ENCODE measurements at places on chromosomes 4 and X. TPM values are rescaled to one million over a fixed set of nuclear protein-coding genes. Genes with fewer than 3 reads are reported as not detected.
A peak's percentile ranks its signal among the peaks of the same experiment; 100 is the strongest.

DNA sequence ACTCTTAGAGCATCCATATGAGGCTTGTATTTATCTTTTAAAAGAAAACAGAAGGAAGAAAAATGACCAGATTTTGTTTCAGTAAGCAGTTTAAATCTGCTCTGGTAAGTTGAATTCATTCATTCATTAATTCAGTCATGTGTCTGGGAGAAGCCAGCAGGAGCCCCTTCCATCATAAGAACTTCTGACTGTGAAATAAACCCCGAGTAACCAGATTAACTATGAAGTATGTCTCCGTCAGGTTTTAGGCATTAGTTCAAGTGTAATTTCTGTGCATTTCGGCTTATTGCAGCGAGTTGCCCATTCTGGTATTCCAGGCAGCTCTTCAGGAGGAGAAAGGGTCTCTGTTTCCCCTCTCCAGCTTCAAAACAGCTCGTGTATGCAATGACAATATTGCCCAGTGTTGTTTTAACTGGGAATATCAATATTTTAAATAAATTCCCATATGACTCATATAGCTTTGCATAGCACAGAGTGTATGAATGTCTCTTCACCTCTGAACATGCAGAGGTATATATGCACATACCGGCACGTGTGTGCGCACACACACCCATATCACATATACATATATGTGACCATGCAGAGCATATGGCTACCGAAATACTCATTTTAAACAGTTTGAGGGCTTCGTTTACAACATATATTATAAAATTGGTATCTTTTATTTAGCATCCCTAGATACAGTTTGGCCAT lies 255.3 kb downstream of the BCOR start:
- no peaks in the 10 kb centered on the region for H3K36me3 ChIP-seq
- H3K27me3 ChIP-seq, result no peaks in the 10 kb centered on the region
- no peak for DNase-seq
- H3K27ac ChIP-seq, result no peak overlapping the region
- H3K4me1 ChIP-seq, result no peaks in the 10 kb centered on the region

DNA sequence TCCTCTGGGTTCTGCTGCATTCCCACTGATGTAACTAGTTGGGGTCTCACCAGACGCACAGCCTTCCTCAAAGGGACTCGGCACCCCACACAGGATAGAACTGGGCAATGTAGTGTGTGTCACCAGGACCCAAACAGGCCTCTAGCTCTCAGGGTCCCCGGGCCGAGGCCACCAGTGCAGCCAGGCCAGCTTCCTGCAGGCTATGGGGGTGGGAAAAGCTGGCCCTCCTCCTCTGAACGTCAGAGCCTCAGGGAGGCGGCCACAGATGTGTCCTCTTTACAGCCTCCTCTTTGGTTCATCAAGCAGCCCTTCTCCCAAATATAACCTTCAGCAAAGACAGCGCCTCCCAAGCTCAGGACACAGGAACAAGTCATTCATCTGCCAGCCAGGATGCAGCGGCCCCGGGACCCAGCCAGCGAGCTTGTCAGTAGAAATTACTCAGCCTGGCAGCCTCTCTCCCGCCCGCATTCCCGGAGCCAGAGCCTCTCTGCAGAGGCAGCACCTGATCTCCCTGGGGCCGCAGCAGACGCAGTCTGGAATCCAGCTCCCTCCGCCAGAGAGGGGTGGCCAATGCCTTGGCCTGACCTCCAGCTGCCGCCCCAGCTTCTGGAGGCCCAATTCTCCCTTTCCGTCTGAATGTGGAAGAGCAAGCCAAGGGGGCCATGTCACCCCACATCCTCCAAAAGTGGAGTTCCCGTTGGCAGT lies 288.5 kb downstream of the FBXW7 start:
- no peak overlapping the region for H3K27ac ChIP-seq
- H3K4me3 ChIP-seq, result no peak overlapping the region
- no peaks in the 10 kb centered on the region for H3K27me3 ChIP-seq
- no peaks in the 10 kb centered on the region for H3K36me3 ChIP-seq

DNA sequence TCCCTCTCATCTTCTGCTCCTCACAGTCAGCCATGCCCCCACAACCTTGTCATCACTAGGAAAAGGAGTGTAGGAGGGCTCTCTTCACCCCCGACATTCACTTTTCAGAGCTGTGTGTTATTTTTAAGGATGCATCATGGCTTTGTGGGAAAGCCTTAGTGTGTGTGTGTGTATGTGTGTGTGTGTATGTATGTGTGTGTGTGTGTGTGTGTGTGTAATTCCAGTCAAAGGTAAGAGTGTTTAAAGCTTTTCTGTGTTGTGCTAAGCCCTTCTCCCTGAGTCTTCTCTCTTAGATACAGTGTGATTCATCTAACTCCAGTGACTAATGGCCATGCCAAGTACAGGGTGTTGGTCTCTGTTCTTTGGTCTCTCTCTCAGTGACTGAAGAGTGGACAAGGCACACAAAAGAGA lies 76.6 kb downstream of the CHIC2 start:
- peak; percentile 26 for DNase-seq
- H3K4me3 ChIP-seq, result no peak overlapping the region
- H3K27ac ChIP-seq, result no peak overlapping the region
- H3K4me1 ChIP-seq, result peaks cover 8% of the 10 kb centered on the region

GRCh38 chr4:46404981-46405380 lies 15.1 kb upstream of the GABRA2 start:
- no peaks in the 10 kb centered on the region for H3K36me3 ChIP-seq
- DNase-seq, result no peak
- no peaks in the 10 kb centered on the region for H3K27me3 ChIP-seq
- H3K4me3 ChIP-seq, result no peak overlapping the region

- H3K36me3 ChIP-seq, result no peaks in the 10 kb centered on the region
- H3K27ac ChIP-seq, result no peak overlapping the region
- no peak overlapping the region for H3K4me3 ChIP-seq
- H3K27me3 ChIP-seq, result no peaks in the 10 kb centered on the region
Measured at GRCh38 chrX:142296421-142296820, 91.3 kb upstream of the MAGEC2 start.

DNA sequence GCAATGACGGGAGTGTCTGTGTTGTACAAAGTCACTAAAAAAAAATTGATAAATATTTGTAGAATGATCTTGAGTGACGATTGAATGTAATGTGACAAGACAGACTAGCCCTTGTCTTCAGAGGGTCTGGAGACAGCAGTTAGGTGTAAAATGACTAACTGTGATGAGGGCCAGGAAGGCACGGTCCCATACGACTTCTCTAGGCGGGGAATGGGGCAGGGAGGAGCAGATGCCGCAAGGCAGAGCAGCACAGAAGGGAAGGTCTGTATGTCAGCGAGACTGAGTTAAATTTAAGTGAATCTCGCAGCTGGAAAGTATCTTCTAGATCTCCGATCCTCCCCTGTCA lies 405 bp downstream of the CENPE start:
- H3K4me3 ChIP-seq, result peak overlapping the region; percentile 81
- H3K27ac ChIP-seq, result peak overlapping the region; percentile 38
- peaks cover 27% of the 10 kb centered on the region for H3K36me3 ChIP-seq
- peak; percentile 8 for DNase-seq

NUP62CL gene
- 21.1 TPM for total RNA-seq

GLRA2 gene
- not detected for total RNA-seq

BMPR1B gene
- not detected for total RNA-seq

GLUD2 gene
- total RNA-seq, result 0.22 TPM

KLB gene
- total RNA-seq, result not detected

NEUROG2 gene
- 0.12 TPM for total RNA-seq

ADH1C gene
- total RNA-seq, result not detected

All from HCT116 (cell line).